Caki2 (cell line): ENCODE measurements at places on chromosomes 7 and 10.

GRCh38 chr10:83522881-83523386 lies 616.4 kb upstream of the GHITM start:
- peak; percentile 45 for DNase-seq

DNA sequence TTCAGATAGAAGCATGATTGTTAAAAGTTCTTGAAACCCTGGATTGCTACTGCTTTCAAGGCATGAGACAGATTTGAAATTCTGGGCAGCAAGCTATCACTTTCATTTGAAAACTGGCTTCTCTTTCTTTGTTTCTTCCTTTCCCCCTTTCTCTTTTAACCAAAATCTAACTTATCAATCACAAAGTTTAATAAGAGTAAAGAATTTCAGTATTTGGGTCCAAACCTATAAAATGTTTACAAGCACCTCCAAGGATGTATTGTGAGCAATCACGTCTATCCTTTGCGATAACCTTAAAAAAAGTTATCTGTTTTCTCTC lies 21.6 kb upstream of the RPA3 start:
- no peak for DNase-seq

DNA sequence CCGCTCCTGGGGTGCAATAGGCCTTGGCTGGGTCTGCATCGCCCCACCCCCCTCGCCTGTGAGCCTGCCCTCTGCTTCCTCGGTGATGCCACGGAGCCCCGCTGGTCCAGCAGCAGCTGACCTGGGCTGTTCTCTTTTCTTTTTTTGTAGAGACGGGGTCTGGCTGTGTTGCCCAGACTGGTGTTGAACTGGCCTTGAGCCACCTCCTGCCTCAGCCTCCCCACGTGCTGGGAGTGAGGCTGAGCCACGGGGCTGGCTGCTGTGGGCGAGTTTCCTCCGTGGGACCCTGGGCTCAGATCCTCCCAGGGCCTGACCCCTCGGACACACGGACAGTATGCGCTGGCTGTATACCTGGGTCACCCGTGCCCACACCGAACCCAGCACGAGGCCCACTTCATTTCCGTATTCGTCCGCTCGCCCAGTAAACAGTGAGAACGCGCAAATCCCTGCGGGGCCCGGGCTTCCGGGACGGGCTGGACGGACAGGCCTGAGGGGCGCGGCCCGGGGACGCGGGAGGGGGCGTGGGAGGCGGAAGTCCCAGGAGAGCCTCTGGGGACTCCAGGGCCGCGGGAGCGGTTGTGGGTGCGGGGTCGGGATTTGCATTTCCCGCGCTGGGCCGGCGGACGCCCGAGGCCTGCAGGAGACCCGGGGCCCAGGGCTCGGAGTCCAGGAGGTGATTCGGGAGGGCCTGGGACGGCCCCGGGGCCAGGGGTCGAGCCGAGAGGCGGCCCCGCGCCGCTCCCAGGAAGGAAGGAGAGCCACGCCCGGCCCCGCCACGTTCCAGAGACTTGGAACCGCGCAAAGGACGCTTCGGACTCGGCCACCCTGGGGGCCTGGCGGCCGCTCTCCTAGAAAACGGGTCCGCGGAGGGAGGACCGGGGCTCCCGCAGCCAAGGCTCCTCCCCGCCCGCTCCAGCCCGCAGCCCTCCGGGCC lies 57.7 kb upstream of the DNAJB6 start:
- no peak for DNase-seq

DNA sequence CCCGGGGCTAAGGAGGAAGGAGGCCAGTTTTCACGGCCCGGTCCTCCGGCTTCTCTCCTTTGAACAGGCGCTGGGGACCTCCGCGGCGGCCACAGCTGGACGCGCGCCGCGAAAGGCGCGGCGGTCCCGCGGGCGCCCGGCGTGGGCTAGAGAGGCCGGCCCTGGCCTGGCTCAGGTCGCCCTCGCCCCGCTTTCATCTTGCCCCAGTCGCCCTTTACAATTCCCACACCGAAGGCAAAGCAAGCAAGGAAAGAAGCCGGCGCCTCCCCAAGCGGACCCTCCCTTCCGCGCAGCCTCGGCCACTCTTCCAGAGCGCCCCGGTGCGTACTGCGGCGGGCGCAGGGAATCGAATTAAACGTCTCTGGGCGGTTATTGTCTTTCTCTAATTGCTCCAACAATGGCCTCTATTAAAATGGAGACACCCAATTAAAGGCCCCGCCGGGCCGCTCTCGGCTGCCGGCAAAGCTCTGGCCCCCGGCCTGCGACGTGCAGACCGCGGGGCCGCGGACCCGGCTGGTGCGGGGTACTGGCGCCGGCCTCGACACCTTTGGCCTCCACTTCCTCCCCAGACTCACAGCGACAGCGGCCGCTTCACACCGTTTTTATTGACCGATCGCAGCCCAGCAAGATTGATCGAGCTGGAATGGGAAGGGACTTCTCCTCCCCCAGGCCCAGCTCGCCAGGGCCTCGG lies 4.5 kb upstream of the GATA3 start:
- DNase-seq: no peak

GRCh38 chr10:132929953-132930548 lies 12.3 kb downstream of the CFAP46 start:
- no peak for DNase-seq
